Tibial nerve (tissue), 4 donors: ENCODE measurements at places on chromosomes 3 and 15. TPM values are rescaled to one million over a fixed set of nuclear protein-coding genes. Genes with fewer than 3 reads are reported as not detected.

Gene FRG2C
- total RNA-seq = not detected

DNA sequence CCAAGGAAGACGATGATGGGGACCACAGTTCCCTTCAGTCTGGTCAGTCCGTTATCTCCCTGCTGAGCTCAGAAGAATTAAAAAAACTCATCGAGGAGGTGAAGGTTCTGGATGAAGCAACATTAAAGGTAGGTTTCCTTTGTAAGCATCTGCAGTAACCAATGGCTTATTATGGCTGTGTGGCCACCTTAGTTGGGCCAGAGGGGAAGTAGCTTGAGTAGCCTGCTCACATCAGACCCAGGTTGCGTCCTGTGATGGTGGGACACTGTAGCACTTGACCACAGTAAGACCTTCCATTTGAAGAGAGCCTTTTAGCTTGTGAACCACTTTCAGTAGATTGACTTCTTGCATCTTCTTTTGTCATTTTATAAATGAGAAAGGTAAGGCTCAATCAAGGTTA, 22.6 kb downstream of the STARD5 start:
- H3K27ac ChIP-seq = peak overlapping the region; percentile 13
- H3K36me3 ChIP-seq = peaks cover 73% of the 10 kb centered on the region
- no peak for DNase-seq
- peaks cover 35% of the 10 kb centered on the region for H3K4me1 ChIP-seq

GRCh38 chr3:138060792-138061191, 50.8 kb downstream of the CLDN18 start:
- no peak for DNase-seq
- H3K4me1 ChIP-seq = no peaks in the 10 kb centered on the region
- no peak overlapping the region for H3K4me3 ChIP-seq
- H3K27me3 ChIP-seq = no peaks in the 10 kb centered on the region

DNA sequence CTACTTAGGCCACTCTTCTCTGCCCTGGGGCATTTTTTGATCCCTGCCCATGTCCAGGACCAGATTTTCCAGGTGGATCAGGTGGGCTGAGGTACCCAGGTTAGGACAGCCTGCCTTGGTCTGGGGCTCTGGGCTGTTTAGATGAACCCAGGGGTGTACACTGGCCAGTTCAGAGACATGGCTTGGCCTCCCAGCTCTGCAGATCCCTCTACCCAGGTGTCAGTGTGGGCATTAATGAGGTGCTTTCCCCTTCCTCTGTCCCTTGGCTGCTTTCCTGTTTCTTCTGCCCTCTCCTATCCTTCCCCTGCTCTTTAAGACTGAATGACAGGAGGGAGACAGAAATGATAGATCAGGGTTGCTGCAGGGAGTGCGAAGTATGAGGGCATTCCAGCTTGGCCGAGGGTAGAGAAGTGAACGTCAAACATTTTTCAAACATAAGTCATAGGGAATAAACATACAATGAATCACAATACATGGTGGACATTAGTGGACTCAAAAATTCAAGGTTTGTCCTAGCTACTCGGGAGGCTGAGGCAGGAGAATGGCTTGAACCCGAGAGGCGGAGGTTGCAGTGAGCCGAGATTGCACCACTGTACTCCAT, 30.5 kb downstream of the RTP1 start:
- H3K4me1 ChIP-seq = no peaks in the 10 kb centered on the region
- H3K36me3 ChIP-seq = no peaks in the 10 kb centered on the region
- no peak overlapping the region for H3K27ac ChIP-seq
- DNase-seq = no peak
- H3K4me3 ChIP-seq = no peak overlapping the region

DNA sequence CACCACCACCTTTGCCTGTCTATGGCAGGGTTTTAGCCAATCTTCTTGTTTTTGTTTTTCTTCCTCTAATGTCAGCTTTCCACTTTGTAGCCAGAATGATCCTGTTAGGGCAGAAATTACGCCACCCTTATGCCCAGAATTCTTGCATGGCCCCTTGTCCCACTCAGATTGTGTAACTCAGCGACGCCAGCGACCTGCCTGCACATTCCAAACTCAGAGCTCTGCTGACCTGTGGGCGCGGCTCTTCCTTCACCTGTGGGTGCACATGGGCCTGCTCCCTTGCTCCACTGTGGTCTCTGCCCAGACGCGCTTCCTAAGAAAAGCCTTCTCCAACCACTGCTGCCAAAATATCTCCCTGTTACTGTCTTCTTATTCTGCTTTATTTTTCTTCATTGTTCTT, 45.0 kb downstream of the MED12L start:
- H3K27ac ChIP-seq = no peak overlapping the region
- DNase-seq = no peak
- H3K36me3 ChIP-seq = no peaks in the 10 kb centered on the region
- H3K27me3 ChIP-seq = no peaks in the 10 kb centered on the region
- H3K4me1 ChIP-seq = no peaks in the 10 kb centered on the region

DNA sequence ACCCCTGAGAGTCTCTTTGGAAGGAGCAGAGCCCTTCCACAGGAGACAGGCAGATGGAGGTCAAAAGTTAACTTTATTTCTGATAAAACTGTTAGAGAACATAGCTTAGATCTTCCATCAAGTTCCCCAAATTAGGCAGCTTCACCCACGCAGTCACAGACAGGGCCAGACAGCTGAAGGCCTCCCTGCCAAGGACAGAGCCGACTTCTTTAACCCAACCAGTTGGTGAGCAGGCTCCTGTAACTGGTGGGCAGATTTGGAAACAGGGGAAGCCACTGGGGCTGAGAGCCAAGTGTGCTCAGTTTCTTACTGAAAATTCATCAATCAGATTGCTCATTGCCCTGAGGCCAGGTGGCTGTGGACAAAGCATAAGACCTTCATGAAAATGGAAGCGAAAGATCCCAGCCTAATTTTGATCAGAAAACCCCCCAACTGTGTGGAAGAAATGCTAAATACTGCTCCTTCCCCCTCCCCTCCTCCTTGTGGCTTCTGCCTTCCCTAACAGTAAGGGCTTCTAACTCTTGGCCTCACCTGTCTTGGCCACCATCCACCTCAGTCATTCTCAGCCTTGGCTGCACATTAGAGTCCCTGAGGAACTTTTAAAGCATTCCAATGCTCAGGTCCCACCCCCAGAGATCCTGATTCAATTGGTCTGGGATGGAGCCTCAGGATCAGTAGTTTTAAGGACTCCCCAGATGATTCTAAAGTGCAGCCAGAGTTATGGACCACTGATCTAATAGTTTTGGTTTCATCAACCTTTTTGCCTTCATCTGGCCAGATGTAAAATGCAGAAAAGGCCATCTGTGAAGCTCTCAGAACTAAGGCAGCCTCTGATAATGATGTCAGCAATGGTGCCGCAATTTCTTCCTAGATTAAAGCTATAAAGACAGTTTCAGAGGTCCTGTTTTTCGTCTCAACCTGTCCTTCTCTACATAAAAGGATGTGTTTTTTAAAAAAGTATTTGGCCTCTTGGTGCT, 11.5 kb downstream of the CLRN1 start:
- no peaks in the 10 kb centered on the region for H3K4me1 ChIP-seq
- no peaks in the 10 kb centered on the region for H3K27me3 ChIP-seq
- DNase-seq = no peak
- no peak overlapping the region for H3K4me3 ChIP-seq
- no peak overlapping the region for H3K27ac ChIP-seq
- no peaks in the 10 kb centered on the region for H3K36me3 ChIP-seq

GRCh38 chr3:140845882-140846281, 95.8 kb upstream of the SLC25A36 start:
- no peak overlapping the region for H3K27ac ChIP-seq
- no peak for DNase-seq
- no peaks in the 10 kb centered on the region for H3K4me1 ChIP-seq
- no peak overlapping the region for H3K4me3 ChIP-seq
- no peaks in the 10 kb centered on the region for H3K36me3 ChIP-seq

GRCh38 chr3:57160765-57161538, 4.2 kb downstream of the IL17RD start:
- H3K4me1 ChIP-seq = peaks cover 68% of the 10 kb centered on the region
- peak overlapping the region; percentile 13 for H3K27ac ChIP-seq
- H3K4me3 ChIP-seq = no peak overlapping the region
- no peak for DNase-seq
- no peaks in the 10 kb centered on the region for H3K27me3 ChIP-seq
- no peaks in the 10 kb centered on the region for H3K36me3 ChIP-seq

Gene UMPS
- 17.4 TPM for total RNA-seq

Gene MLF1
- total RNA-seq = 17.3 TPM

DNA sequence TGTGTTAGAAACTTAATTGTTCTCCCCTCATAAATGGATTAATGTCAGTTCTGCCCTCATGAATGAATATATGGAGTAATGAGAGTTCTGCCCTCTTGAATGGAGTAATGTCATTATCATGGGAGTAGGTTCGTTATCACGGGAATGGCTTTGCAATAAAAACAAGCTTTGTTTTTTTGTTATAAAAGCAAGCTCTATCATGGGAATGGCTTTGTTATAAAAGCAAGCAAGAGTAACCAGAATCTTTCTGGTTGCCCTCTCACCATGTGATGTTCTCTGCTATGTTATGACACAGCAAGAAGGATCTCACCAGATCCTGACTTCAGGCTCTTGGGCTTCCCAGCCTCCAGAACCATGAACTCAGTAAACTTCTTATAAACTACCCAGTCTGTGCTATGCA, 38.4 kb upstream of the UBL7 start:
- H3K4me3 ChIP-seq = no peak overlapping the region
- no peaks in the 10 kb centered on the region for H3K4me1 ChIP-seq
- H3K27ac ChIP-seq = no peak overlapping the region
- no peaks in the 10 kb centered on the region for H3K27me3 ChIP-seq

- H3K4me3 ChIP-seq = no peak overlapping the region
- no peak overlapping the region for H3K27ac ChIP-seq
- H3K36me3 ChIP-seq = no peaks in the 10 kb centered on the region
- no peak for DNase-seq
- H3K27me3 ChIP-seq = no peaks in the 10 kb centered on the region
- H3K4me1 ChIP-seq = no peaks in the 10 kb centered on the region
Measured at GRCh38 chr3:168990134-168990533, 673.4 kb downstream of the MECOM start.

GRCh38 chr15:38920966-38921365, 356.4 kb upstream of the RASGRP1 start:
- no peak overlapping the region for H3K4me3 ChIP-seq
- DNase-seq = no peak
- H3K36me3 ChIP-seq = no peaks in the 10 kb centered on the region
- H3K27me3 ChIP-seq = no peaks in the 10 kb centered on the region
- H3K27ac ChIP-seq = no peak overlapping the region

Gene RAB27A
- 7.2 TPM for total RNA-seq
